ENCODE measurements at places on chromosomes 12 and 14.

- DNase-seq = peak; percentile 79
These were observed at the start of gene UNC79 for GRCh38 chr14:93430315-93431035. Gene UNC79 (plus strand): TSS chr14:93430939. CDS start chr14:93431030, 91 bp downstream.

GRCh38 chr14:32697114-32697513 is 241.6 kb upstream of the NPAS3 start:
- no peak for DNase-seq

GRCh38 chr14:75649773-75650172 is 10.9 kb downstream of the ERG28 start:
- no peak for DNase-seq

GRCh38 chr12:10392394-10392930 is 2.6 kb upstream of the KLRK1 start:
- peak; percentile 28 for DNase-seq

DNA sequence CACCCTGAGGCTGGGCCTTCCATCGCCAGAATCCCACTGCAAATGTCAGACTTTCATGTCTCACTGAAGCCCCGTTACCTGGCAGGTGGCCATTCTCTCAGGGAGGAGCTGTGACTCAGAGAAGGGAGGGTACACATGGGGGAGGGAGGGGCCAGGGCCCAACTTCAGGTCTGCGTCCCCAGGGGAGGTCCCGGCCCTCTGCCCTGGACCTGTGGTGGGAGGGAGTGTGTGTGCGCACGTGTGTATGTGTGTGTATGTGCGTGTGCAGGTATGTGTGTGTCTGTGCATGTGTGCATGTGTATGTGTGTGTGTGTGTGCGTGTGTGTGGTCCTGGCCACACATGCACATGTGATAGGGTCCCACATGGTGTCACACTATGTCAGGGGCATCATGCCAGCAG is 50.9 kb downstream of the MVK start:
- DNase-seq = no peak

- DNase-seq = no peak
These were observed 22.3 kb upstream of the PPP2R5E start for GRCh38 chr14:63565448-63565847.

GRCh38 chr14:54698501-54698900 is 131.6 kb downstream of the SAMD4A start:
- DNase-seq = no peak

- no peak for DNase-seq
These were observed 127.4 kb upstream of the ATP2B1 start for GRCh38 chr12:89836026-89836425.

DNA sequence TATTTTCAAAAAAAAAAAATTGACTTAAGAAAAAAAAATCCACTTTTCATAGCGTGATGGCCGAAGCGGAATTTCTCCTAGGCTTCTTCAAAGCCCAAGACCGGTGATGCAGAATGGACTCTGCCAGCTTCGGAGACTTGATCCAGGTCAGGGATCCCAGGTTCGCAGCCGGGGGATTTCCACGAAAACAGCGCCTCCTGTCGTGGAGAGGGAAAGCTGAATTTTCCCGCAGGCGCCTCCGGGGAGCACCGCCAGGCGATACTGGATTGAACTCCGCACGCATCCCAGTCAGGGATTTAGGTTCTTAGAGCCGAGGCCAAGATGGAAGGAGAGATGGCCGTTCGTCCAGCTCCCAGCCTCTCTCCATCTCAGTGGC is 2.1 kb downstream of the TTC6 start:
- DNase-seq = no peak

GRCh38 chr14:61749867-61750266 is 12.4 kb upstream of the SNAPC1 start:
- DNase-seq = peak; percentile 91

- no peak for DNase-seq
These were observed 33.6 kb upstream of the MAP3K9 start for GRCh38 chr14:70842851-70843462.

DNA sequence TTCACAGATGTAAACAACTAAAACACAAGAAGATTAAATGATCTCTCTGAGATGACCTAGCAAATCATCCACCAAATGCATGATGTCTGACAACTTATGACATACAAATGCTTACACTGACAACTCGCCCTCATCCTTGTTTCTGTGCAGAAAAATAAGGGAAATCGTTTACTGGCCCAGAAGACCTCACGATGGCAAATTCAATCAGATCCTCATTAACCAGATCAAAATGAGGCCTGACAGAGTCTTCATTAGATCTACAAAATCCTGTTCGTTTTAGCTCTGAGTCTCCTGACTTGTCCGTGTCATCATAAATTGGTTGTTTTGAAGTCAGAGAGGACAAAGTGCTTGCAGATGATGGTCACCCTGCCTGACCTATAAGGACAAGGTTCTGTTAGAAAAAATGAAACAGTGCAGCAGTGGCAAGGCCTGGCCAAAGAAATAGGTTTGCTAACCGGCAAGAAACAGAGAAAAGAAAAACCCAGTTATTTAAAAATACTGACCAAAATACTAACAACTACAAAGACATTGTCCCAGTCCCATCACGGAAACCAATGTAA is 109.5 kb downstream of the BTG1 start:
- no peak for DNase-seq

DNA sequence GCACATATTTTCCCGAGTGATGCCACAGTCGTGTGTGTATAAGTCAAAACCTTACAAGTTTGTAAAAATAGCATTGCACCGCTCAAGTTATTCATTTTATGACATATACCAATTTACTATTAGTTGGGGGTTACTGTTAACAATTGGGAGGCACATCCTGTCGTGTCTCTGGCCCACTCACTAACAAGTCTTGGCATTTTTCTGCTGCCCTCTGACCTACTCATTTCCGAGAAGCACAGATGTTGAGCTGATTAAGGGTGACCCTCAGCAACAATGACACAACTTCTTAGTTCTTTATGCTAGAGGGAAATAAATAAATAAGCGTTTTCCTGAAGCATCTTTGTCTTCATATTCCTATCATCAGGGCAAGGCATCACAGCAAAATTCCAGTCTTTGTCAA is 6.8 kb upstream of the ATG14 start:
- DNase-seq = no peak

DNA sequence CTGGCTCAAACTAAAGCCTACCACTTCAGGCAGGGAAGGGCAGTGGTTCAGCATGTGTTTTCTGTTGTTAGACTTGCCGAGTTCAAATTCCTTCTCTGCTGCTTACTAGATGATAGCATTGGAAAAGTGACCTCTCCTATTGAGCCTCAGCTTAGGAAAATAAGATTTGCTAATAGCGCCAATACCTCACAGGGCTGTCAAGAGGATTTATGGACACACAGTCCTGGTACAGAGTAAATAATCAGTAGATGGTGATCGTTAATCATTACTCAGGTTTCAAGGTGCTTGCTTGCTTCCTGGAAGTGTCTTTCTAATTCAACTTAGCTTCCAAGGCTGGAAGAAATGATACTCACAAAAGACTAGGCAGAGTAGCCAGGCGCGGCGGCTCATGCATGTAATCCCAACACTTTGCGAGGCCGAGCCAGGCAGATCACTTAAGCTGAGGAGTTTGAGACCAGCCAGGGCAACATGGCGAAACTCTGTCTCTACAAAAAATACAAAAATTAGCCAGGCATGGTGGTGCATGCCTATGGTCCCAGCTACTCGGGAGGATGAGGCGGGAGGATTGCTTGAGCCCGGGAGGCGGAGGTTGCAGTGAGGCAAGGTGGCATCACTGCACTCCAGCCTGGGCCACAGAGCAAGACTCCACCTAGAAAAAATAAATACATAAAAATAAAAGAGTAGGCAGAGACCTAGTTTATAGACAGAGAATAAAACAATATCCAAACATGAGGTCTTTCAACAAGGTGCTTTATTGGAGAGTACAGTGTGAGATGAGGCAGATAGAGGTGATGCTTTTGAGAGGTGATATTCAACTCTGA is 6.0 kb downstream of the PLA2G1B start:
- no peak for DNase-seq

GRCh38 chr14:91144425-91145145 is 30.7 kb downstream of the DGLUCY start:
- no peak for DNase-seq

GRCh38 chr12:12562585-12563261 is at the start of gene DUSP16:
Gene DUSP16 (minus strand): TSS chr12:12562863. CDS start chr12:12521098, 41,765 bp downstream.
- DNase-seq = peak; percentile 84

GRCh38 chr12:113190761-113191160 is 5.2 kb downstream of the RITA1 start:
- DNase-seq = no peak

DNA sequence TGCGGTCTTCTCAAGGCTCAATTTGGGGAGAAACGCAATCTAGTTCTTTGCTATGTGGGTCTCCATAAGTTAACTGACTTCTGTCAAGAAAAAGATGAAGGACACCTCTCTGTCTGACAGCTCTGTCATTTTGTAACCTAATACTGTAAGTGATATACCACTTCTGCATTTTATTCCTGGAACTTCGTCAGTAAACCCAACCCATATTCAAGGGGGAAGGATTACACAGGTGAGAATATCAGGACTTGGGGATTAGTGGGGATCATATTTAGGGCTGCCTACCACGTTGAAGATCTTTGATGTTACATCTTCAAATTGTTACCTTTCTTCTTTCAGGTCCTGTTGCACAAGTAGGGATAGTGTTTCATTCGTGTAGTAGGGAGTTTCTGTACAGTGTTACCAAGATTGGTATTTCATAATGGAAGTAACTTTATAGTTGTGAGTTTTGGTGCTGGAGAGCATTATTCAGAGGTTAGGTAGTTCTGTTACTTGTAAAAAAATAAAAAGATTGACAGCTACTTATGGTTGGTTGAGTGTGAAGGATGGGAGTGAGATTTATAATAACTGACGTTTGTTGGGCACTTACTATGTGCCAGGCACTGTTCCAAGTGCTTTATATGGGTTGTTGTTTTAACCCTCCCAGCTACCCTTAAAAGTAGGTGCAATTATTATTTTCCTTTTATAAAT is 1.6 kb downstream of the TMEM260 start:
- DNase-seq = peak; percentile 84

GRCh38 chr14:93073358-93073707 is 42.4 kb downstream of the ITPK1 start:
- no peak for DNase-seq

DNA sequence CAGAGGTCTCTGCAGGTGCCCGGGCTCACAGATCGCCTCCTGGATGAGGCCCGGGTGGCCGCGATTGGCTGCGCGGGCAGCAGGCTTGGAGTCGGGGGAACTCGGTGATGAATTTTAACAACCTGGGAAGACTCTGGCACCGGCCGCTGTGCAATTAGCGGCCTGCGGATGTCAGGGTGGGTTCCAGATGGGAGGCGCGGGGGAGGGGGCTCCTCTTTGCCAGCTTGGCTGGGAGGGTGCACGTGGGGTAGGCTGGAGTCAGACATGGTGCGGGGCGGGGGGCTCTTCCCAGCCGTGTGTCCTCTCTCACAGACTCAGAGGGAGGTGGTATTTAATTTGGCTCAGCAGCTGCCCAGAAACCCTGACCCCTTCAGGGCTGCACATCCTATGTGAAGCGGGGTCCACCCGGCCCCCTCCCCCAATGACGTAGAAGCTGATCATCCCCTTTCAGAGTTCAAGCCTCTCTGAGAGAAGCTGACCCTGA is 81.4 kb downstream of the KIF26A start:
- no peak for DNase-seq

DNA sequence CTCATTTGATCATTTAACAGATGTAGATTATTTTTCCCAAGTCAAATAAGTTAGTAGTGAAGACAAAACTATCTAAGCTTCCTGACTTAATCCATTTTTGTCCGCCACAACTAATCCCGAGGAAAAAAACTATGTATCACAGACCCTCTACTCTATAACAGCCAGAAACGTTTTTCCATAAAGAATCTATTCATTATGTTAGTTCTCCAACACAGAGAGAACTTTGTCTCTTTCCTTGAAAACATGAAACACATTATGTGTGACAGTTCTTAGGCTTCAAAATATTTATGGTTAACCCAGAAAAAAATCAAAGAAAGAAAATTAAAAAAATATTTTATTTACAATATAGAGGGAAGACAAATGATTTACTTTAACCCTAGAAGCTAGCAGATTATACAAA is 100.1 kb downstream of the PLEKHG7 start:
- no peak for DNase-seq

GRCh38 chr14:72892103-72892878 is 1.6 kb downstream of the DPF3 start:
- DNase-seq = no peak

DNA sequence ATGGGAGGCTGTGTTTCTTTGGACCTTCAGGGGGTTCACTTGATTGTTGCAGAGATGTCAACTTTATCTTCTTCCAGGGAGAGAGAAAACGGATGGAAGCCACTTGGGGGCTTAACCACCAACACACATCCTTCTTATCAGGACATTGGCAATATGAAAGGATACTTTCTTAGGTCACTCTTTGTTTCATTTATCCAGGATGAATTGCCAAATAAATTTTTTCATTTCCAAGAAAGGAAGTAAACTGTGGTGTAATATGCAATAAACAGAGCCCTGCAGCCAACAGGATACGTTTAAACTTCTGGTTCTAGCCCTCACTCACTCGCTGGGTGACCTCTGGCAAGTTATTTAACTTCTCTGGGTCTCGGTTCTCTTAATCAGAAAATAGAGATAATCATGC is 77.8 kb downstream of the CCDC60 start:
- no peak for DNase-seq

- peak; percentile 91 for DNase-seq
These were observed 9.7 kb downstream of the MYH6 start for GRCh38 chr14:23398348-23398747.

- no peak for DNase-seq
These were observed 179.3 kb upstream of the PZP start for GRCh38 chr12:9387450-9387849.

- DNase-seq = no peak
These were observed 15.1 kb downstream of the XRCC3 start for GRCh38 chr14:103699901-103700752.

DNA sequence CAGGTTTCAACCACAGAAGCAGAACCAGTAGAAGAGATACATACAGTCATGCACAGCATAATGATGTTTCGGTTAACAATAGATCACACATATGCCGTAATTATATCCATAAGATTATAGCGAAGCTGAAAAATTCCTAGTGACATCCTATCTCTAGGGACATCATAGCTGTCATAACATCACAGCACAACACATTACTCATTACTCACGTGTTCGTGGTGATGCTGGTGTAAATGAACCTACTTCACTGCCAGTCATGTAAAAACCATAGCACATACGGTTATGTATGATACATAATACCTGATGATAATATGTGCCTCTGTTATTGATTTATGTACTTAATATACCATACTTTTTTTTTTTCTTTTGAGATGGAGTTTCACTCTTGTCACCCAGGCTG is 44.7 kb downstream of the KLRG1 start:
- no peak for DNase-seq

DNA sequence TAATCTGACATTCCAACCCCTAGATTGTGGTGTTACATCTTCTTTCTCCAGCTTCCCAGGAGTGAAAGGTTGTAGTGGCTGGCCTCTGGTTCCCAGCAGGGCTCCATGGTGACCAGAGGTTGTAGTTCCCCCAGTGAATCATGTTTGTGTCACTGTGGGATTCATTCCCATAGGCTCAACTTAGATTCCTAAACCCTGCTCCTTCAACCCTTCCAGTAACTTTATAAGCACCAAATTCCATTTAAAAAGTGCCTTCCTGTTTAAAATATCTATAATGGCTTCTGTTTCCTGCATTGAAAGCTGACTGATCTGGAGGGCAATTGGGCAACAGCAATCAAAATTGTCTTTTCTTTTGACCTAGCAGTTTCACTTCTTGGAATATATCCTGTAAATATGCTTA is 40.5 kb upstream of the TBC1D15 start:
- DNase-seq = no peak
